Kidney (tissue), 22 donors: ENCODE measurements at places on chromosomes 11 and 22. TPM values are rescaled to one million over a fixed set of nuclear protein-coding genes. Genes with fewer than 3 reads are reported as not detected.

The SLC25A18 gene
- polyA plus RNA-seq = 1.1 TPM

DNA sequence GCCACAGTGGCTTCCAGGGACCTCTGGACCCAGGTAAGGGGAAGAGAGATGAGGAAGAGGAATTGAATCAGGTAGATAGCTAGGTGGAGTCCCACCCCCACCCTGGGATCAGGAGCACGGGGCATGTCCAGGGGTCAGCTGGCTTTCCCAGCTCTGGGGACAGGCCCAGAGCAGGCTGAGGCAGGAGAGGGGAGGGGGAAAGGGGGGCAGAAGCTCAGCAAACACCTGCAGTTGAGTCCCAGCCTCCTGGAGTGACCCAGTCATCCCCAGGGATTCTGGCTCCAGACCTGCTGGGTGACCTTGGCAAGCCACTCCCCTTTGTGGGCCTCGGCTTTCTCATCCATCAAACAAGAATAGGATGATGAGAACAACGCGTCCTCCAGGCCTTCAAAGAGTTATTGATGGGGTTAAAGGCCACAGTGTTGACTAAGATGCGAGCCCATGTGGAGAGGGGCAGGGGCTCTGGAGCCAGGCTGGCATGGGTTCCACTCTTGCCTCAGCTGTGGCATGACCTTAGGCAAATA lies 16.0 kb downstream of the STARD10 start:
- no peak for DNase-seq

The MS4A6E gene
- not detected for polyA plus RNA-seq

DNA sequence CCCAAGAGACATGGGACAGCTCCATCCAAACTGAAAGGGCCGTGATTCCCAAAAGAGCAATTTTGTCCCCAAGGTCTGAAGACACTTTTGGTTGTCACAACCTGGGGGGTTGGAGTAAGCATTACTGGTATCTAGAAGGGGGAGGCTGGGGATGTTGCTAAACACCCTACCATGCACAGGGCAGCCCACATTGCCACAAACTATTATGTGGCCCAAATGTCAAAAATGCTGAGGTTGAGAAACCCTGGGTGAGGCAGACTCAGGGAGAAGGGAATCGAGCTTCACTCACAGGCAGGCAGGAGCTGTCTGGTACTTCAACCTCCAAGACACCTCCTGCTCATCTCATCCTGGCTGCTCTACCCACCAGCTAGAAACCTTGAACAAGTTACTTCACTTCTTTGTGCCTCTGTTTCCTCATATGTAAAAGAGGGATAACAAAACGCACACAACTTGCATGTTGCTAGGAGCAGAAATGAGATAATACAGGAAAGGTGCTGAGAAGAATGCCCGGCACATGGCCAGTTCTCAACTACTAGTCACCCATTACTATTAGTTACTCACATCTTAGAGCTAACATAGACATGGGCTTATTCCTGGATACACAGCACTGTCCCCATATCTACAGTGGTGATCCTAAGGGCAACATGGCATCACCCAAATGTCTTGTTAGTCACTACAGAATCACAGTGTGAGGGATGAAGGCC lies 8.8 kb downstream of the SERPIND1 start:
- DNase-seq = no peak

GRCh38 chr22:48975316-48975741 lies 852.3 kb downstream of the BRD1 start:
- DNase-seq = no peak

The OR4A5 gene
- polyA plus RNA-seq = not detected

- peak; percentile 25 for DNase-seq
Measured at GRCh38 chr11:130533871-130534270, 85.4 kb downstream of the ADAMTS15 start.

DNA sequence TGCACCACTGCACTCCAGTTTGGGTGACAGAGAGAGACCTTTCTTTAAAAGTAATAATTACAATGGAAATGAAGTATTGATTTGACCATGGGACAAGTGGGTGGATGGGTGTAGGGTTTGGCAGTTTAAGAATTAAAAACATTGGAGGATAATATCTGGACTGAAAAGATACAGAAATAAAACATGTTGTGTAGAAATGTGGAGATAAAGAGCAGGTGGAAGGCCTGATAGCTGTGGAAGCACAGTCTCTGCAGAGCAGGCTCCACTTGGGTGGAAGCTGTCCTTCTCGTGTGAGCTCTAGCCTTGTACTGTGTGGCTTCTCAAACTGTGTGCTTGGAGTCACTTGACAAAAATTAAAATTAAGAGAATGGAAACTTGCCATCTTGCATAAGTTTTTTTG lies 25.6 kb downstream of the APLP2 start:
- no peak for DNase-seq
